Sciatic nerve (tissue), 2 donors: ENCODE measurements at places on chromosomes 5 and 9. TPM values are rescaled to one million over a fixed set of nuclear protein-coding genes. Genes with fewer than 3 reads are reported as not detected.

- no peak for DNase-seq
These were observed 29.3 kb upstream of the RPS23 start for GRCh38 chr5:82307451-82307850.

- DNase-seq: no peak
These were observed 456.4 kb downstream of the GADD45G start for GRCh38 chr9:90061187-90061586.

DNA sequence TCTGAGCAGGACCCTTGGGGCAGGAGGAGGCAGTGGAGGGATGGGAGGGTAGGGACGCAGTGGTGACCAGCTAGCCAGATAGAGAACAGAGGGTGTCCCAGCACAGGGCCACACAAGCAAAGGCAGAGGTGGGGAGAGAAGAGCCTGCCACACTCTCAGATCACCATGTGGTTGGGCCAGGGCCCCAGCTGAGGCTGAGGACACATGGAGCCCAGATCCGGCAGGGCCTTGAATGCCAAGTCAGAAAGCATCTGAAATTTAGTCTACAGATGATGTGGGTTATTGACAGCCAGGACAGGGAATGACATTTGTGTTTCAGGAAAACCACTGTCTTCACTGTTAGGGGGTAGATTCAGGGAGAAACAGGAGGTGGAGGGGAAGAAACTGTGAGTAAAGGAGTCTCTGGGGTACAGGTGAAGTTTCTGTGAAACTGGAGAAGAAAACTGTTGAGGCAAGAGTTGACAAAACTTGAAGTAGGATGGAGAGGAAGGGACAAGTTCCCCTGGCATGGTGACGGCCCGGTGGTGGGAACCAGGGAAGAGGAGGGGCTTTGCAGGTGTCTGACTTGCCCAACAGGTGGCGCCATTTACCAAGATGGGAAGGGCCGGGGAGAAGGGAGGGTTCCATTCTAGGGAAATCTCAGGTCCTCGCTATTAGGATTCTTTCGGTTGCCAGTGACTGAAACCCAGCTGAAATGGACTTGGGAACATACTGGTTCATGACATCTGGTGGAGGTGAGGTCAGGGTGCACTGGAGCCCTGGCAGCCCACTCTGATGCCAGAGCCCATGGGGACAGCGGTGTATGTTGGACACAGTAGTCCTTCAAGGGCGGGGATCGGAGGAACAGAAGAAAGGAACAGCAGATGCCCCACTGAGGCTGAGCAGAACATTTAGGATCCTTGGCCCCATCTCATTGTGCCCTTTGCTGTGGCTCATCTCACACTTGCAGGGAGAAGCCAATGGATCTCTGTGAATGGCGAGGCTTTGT, 100.1 kb downstream of the KCNIP1 start:
- peak; percentile 80 for DNase-seq

GRCh38 chr5:146799231-146799630, 79.3 kb downstream of the PPP2R2B start:
- no peak for DNase-seq

DNA sequence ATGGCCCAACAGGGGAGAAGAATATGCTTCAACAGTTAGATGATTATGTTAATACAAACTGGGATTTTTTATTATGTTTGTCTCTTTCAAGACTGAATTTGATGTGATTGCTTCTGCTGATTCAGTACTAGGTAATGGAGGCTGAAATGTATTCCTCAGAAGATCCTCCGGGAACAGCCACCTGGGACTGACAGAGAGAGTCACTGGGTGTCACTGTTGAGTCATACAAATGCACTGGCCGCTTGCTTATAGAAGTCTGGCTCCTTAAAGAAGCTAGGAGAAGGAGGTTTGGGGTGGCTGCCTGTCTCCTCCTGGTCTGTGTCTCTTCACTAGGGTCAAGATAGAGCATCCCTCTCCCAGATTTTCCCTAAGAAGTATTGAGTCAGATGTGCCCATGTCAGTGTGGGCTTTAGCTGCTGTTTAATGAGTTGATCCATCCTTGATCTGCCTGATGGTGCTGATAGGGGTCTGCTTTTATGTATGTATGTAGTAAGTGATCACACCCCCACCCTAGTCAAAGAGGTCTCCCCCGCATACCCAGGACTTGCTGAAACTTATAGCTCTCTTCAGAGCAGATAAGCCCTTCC, 773.4 kb downstream of the BRINP1 start:
- no peak for DNase-seq

GRCh38 chr5:180313677-180314505, 22.0 kb upstream of the MAPK9 start:
- DNase-seq: peak; percentile 85

DNA sequence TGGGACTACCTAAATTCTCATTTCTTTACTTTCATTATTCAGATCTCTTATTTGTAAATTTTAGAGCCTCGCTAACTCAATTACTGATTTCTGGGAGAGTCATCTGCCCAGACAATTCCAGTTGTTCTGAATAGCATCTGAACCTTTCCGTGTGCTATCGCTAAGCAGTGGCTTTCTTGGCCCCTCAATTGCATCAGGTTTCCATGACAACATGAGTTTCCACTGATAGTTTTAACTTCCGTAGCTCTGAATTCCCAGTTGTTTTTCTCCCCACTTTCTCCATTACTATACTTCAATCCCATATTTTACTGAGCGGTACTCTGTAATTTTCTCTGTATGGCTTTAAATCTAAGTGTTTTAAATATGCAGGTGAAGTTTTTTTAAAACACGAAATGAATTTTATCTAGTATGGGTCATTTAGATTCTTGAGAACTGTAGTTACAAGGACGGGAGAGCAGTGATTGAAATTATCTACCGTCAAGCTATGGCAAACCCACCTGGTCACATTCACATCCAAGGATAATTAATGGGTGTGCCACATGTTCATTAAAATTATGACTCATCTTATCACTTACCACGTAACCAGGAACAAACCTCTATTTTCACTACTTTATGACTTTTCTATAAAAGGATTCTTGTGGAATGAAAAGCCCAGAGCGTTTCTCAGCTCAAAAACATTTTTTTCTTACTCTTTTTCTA, 223.5 kb upstream of the PCSK5 start:
- DNase-seq: no peak

DNA sequence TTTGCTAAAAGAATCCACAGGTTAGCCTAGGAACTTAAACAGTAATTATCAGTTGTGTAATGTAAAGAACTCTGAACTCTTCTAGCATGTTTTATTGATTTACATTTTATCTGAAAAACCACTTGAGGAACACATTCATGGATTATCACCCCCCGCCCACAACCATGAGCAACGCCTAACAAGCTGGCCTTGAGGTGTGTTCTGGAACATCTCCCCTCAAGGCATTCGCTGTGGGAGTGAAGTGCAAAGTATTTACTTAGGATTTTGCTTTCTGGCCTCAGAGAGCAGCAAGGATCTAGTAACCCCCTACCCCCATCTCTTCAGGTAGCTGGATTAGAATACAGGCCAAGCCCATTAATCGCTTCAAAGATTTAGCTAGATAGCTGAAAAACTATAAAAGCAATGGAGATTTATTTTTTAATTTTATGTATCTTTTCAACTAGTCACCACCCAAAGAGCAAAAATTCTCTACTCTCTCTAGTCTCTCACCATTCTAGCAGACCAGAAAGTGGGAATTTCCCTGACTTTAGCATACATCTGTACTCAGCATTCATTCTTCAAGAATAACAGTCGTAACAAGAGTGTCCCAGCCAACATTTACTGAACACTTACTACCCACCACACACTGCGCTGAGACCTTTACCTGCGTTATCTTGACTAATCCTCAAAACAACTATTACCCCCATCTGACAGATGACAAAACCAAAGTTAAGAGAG, 37.2 kb downstream of the DDX31 start:
- DNase-seq: no peak

DNA sequence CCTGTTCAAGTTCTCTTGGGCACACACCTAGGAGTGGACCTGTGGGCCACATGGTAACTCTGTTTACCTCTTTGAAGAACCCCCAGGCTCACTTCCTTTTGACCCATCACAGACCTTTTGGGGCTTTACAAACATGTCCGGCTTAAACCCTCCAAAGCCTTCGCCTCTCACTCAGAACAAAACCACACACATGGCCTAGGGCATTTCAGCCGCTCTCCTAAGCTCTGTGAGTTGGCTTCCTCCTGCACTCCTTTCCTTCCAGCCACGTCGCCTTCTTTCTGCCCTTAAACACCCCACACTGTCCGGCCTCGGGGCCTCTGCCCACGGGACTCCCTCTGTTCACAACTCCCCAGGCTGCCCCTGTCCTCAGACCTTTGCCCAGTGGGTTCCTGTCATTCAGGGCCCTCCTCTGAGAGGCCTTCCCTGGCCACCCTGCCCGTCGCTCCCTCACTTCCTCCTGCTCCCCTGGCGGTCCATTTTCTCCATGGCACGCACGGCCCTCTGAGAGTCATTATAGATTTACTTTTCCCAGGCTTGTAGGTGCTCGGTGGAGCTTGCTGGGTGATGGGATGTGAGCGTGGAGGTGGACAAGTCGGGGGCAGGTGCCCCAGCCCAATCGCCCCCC, 1.9 kb downstream of the DOK3 start:
- DNase-seq: no peak

DNA sequence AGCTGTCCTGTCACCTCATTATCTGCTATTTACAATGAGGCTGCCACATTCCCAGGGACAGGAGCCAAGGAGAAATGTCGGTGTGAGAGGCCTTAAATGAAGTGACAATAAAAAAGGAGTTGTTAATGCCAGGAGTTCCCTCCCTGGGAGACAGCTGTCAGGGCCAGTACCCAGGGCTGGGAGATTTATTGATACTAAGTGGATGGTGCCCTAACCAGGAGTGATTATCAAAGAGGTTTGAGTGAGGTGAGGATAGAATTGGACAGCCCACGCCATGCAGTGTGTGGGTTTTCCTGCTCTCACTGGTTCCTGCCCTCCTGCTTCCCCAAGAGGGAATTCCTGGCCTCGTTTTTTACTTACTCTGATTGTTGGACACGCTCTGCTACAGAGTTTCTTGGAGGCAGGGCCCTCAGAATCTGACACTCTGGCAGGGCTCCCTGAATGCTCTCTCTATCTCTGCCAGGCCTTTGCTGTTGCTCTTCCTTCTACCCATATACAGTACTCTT, 150.8 kb downstream of the GRIA1 start:
- DNase-seq: no peak

DNA sequence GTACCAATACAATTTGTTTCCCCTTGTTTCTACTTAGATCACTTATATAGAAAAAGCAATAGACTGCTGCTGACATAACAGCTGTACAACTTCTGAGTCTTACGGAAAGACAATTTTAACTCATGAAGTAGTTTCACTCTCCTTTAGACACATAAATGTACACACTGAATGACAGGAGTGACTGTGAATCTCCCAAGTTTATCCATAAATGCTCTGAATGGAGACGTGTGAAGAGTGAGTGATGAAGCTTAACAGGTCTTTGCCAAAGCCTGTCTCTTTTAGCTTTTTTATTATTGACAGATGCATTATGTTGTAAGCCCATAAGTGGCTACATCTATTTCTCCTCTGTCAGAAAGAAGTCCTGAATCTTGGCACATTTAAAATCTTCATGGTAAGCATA, 265.9 kb downstream of the TRIM36 start:
- DNase-seq: no peak

GRCh38 chr5:32027093-32027716, 146.9 kb downstream of the GOLPH3 start:
- no peak for DNase-seq

DNA sequence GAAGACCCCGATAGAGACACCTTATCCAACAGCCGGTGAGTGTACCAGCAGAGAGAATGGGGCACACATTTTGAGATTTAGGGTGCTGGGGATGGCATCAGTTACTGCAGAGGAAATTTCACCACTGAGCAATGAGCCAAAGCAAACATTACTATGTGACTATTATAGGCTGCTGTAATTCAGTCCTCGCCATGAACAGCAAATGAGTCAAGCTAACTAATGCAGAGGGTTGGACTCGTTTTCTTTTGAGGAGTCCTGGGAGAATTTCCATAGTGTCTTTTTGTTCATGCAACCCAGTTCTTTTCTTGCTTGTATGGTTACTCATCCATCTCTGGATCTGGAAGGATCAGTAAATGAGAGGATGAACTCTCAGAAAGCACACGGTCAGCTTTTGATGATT, 323.8 kb downstream of the PSAT1 start:
- no peak for DNase-seq

DNA sequence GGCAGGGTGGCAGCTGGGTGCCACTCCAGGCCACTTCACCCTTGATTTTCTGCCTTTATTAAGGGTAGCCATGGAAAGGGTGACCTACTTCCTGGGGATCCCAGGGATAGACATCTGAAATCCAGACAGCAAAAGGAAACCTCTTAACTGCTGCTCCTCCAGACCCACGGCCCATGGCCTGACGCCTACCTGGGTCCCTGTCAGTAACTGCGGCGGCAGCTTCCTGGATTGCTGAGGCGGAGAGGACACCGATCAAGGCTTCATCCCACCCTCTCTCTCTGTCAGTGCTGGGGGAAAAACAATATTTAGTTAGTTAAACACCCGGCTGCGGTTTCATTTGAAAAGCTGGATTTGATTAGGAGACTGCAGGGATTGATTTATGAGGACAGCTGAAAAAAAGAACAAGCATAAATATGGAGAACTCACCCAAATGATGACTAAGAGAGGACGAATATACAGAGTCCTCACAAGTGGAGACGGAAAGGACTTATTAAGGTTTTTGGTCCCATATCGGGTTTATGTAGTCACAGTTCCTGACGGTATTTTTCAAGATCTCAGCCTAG, 158.7 kb upstream of the KLF4 start:
- DNase-seq: no peak

- no peak for DNase-seq
These were observed 29.1 kb upstream of the ZFAND5 start for GRCh38 chr9:72394066-72394465.

- no peak for DNase-seq
These were observed 64.9 kb downstream of the GOLPH3 start for GRCh38 chr5:32109236-32109635.

DNA sequence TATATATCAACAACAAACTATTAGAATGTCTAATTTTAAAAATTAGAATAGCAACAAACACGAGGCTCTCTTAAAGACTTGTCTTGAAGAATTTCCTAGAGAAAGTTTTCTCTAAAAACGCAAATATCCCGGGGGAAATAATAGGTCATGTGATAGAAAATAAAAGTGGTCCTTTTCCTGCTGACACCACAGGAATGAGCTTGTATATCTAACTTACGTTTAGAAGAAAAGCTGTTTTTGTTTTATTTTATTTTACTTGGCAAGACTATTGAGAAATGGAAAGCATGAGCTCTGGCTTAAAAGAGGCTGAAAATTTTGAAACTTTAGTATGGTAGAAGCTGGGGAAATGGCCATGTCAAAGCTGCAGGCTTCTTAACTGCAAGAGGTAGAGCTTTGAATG, 465.0 kb downstream of the AGTPBP1 start:
- DNase-seq: no peak

GRCh38 chr9:84278130-84278529, 62.4 kb downstream of the SLC28A3 start:
- no peak for DNase-seq

- no peak for DNase-seq
These were observed 27.0 kb downstream of the MAT2B start for GRCh38 chr5:163532171-163533084.

Gene HAVCR1
- 1.3 TPM for total RNA-seq

Gene IFNA21
- not detected for total RNA-seq

Gene ROR2
- 3.0 TPM for total RNA-seq

Gene IARS1
- total RNA-seq: 69.5 TPM

Gene ACOT12
- total RNA-seq: not detected
